AG04449 (cell line): ENCODE measurements at places on chromosomes 12 and 14.

GRCh38 chr12:67694306-67694900, 45.9 kb downstream of the DYRK2 start:
- no peak for DNase-seq

GRCh38 chr12:70052931-70053497, 190.2 kb upstream of the CNOT2 start:
- peak; percentile 1 for DNase-seq

- no peak for DNase-seq
These were observed 3.1 kb downstream of the HDAC7 start for GRCh38 chr12:47816403-47817271.

GRCh38 chr12:114690267-114691135, 6.5 kb upstream of the TBX3 start:
- no peak for DNase-seq

DNA sequence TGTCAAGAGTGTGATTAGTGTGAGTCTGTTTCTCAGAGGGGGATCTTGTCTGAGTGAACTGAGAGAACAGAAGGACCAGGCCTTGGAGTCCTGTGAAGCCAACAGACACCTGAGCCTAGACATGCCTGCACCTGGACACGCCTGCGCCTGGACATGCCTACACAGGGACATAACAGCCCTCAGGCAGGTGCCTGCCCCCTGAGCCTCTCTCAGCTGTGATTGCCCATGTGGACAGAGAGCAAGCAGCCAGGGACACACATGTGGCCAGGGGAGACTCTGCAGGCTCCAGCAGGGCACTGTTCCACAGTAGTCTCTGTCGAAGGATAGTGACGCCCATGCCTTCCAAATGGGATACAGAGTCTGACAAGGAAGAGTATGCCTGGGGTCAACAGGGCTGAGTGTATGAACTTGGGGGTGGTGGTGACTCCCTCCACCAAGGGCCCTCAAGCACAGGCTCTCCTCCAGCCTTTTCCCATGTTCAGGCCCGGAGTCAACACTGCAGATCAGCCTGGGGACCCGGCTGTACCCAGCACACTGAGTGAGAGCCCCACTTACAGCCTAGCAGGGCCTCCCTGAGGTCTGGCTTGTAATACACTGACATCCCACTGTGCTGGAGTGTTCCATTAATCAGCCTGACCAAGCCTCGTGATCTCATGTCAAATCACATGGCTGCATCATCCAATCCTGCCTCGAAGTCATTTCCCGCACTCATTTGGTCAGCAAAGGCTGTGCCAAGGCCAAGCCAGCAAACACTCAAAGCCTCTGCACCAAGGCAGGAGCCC, 173.0 kb downstream of the CALM1 start:
- no peak for DNase-seq

- no peak for DNase-seq
These were observed 487.9 kb downstream of the PCNX1 start for GRCh38 chr14:71395151-71395604.

- no peak for DNase-seq
These were observed 1435.7 kb downstream of the LRFN5 start for GRCh38 chr14:43042408-43042807.

GRCh38 chr12:94185801-94186200, 37.4 kb downstream of the PLXNC1 start:
- DNase-seq: no peak

DNA sequence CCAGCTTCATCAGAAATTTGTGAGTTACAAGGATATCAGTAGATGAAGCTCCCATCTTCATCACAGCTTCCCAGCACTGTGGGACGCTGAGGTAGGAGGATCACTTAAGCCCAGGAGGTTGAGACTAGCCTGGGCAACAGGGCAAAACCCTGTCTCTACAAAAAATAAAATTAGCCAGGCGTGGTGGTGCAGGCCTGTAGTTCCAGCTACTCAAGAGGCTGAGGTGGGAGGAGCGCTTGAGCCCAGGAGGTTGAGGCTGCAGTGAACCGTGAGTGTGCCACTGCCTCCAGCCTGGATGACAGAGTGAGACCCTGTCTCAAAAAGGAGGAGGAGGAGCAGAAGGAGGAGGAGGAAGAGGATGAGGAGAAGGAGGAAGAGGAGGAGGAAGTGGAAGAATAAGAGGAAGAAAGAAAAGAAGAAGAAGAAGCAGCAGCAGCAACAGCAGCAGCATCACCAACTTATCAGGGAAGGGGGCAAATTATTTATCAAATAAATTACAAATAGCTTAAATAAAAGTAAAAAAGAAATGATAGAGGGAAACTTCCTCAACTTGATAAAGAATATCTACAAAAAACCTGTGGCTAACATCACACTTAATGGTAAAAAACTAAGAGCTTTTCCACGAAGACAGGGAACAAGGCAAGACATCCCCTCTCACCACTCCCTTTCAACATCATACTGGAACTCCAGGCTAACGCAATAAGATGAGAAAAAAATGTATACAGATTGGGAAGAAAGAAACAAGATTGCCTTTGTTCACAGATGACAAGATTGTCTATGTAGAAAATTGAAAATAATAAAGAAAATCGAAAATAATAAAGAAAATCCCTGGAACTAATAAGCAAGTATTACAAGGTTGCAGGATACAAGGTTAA, 69.6 kb downstream of the NINJ2 start:
- DNase-seq: no peak

DNA sequence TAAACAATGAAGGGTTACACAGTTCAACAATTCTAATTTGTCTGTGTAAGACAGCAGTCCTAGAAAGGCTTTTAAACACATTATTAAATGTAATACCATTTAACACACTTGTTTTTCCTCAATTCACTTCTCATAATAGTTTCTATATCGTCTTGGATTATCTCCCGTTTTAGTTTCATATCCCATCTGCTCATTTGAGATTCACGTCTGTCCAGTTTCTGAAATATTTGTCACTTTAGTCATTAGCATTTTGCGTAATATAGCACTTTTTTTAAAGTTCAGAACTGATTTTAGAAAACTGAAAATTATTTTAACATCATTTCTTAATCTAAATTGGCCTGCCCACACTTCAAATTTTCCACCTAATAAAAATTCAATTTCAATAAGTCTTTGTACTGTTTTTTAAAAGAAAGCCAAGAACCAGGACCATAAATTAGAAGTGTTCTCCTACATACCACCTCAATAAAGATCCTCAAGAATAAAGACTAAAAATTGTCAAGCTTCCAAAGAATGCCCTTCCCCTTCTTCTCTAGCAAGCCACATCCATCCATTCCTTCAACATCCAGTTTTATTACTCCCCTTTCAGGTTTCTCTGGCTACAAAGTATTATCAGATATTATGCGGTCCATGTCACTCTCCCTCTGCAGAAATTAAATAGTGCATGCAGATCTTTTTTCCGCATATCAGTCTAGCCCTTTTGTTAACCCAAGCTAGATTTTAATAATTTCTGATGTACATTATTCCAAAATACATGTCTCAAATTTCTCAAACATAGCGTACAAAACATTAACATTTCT, 11.9 kb downstream of the MED13L start:
- no peak for DNase-seq

DNA sequence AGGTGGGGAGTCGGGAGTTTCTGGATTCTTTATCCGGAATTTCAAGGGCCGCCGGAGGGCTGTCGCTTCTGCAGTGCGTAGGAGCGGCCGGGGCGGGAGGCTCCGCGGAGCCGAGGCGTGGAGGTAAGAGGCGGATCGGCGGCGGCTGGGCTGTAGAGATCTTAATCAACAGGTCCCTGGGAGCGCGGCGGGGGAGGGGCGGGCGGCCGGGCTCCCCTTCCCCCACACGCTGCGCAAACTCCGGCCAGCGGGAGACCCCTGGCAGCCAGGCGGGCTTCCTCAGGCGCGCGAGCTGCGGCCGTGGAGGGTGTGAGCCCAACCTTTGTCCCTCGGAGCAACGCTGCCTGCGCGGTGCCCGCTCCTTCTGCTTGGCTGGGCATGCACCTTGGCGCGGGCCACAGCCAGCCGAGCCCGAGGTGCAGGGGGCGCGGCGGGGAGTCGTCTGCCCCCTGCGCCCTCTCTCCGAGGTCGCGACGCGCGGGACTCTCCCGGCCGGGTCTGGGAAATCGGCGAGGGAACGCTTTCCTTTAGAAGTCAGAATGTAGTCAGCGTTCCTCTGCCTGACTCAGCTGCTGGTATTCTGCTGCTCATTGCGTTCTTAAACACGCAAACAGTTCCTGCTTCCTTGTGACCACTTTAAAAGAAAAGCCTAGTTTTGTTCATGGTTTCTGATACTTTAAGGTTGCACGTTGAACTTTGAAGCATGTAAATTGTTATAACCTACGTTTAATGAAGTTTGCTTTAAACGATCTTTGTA, at the start of gene PALS1:
Gene PALS1, plus strand, starts transcription at position 25 of the 757 bp plus-strand sequence. CDS start 37,736 bp downstream, outside the sequence.
- DNase-seq: peak; percentile 57

GRCh38 chr12:45981075-45981837, 9.1 kb downstream of the SCAF11 start:
- DNase-seq: no peak

DNA sequence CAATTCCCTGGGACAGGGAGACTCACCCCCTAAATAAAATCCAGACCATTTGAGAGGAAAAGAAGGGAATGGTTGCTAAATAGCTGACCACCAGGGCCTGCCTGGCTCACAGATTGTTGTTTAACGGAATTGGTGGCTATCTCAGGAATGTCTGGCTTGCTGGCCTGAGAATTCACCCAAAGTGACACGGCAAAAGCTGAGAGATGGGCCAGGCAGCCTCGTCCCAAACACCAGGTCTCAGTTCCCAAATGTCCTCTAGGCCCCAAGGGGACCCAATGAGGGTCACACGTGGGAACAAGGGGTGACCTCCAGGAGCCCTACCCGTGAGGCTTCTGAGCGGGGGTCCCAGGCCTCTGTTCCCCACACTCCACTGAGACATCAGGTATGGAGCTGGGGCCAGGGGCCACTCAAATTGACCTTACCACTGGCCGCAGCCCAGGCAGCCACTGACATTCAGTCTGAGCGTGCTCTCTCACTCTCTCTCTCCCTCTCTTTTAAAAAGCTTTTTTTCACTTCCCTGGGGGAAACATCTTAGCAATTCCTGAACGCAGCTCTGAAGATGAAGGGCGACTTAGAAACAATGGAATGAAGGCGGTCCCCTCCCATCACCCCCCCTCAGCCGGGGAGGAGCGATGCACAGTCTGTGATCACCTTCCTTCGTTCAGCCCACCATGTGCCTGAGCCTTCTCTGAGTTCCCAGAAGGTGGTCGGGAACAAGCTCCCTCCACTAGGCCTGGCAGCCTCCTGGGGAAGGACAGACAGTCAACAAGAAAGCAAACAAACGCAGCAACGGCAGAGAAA, 131.2 kb downstream of the SCARB1 start:
- DNase-seq: no peak

- no peak for DNase-seq
These were observed 59.1 kb downstream of the ARHGAP5 start for GRCh38 chr14:32136027-32136825.

GRCh38 chr12:41930866-41931437, 213.7 kb downstream of the GXYLT1 start:
- no peak for DNase-seq

DNA sequence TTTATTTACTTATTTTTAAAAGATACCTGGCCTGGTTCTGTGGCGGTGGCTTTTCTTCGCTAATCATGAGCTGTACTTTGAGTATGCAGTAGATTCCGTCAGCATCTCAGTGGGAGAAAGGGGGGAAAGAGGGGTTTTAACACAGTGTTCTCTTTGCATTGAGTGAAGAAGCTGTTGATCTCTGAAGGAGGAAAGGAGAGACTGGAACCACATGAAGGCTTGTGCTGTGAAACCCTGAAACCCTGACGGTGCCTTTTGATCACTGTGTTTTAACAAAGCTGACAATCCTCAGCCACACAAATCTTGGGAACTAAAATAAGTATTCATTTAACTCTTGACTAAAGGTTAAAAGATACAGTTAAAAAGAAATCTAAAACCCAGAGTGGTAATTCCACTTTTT, 250.1 kb downstream of the FBXL14 start:
- DNase-seq: no peak

DNA sequence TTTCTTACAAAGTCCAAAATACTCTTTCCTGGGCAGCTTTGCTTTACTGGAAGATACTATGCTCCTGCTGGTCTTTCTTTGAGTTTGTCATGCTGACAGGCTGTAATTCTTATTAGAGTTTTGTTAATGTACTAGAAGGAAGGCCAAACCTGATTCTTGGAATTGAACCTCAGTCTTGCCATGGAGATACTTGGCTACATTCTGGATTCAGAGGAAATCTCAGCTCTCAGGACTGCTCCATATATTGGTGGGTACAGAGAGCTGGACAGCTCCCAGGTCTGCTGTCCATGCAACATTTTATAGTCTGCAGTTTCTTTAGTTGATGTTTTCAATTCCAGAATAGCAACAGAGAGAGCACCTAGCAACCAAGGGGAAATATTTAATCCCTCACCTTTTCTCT, 363.1 kb upstream of the STXBP6 start:
- DNase-seq: no peak

DNA sequence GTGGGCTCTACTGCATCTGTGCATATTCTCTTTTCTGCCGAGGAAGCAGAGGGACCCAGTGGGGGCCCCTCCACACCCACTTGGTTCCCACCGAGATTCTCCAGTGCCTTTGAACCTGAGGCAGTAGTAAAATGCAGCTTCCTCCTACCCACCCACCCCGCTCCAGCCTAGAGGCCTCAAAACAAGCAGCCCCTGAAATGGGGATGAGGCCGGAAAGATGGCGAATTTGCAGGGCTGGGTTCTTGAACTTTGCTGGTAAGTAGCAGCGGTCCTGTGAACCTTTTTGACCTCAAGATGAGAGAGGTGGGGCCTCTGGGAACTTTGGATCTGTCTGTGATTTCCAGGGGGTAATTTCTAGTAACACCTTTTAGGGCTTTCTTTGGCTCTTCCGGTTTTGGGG, 15.4 kb downstream of the PLEKHG3 start:
- no peak for DNase-seq

DNA sequence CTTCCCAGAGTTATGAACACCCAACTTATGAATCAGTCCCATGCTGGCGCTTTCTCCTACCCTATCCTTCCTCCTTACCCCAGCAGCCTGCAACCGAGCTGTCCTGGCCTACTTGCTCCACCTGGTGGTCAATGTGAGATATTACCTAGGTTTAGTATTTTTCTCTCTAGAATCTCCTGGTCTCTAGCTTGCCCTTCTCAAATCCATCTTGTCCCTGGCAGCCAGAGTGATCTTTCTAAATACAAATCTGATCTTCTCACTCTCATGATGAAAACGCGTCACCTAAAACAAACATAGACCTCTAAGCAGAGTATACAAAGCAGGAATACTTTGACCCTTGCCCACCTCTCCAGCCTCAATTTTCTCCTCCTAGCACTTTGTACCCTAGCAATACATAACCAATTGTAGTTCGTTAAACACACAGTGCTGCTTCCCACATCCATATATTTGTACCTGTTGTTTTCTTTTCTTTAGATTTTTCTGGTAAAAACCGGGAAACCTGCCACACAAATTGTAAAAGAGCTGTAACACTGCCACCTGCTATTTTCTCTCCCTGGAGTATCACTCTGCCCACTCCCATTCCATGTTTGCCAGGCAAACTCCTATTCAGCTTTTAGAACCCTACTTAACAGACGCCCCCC, 20.0 kb upstream of the TCP11L2 start:
- no peak for DNase-seq

DNA sequence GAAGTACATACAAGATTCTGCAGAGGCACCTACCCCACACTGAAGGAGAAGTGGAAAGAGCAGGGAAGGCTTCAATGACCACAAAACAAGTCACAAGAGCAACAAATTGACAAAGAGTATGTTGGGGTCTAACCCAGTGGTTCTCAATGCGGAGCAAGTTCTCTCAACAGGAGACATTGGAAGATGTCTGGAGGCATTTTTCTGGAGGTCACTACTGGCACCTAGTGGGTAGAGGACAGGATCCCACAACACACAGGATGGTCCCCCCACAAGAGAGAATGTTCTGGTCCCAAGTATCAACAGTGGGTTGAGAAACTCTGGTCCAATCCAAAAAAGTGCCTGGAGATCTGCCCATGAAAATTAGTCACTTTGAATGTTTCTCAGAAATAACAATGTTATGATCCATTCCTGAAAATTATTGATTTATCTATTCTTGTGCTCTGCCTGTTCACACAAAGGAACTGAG, 3.4 kb downstream of the SSH1 start:
- no peak for DNase-seq
